Fibroblast of skin of abdomen (primary cell): ENCODE measurements at places on chromosomes 5 and 9.

DNA sequence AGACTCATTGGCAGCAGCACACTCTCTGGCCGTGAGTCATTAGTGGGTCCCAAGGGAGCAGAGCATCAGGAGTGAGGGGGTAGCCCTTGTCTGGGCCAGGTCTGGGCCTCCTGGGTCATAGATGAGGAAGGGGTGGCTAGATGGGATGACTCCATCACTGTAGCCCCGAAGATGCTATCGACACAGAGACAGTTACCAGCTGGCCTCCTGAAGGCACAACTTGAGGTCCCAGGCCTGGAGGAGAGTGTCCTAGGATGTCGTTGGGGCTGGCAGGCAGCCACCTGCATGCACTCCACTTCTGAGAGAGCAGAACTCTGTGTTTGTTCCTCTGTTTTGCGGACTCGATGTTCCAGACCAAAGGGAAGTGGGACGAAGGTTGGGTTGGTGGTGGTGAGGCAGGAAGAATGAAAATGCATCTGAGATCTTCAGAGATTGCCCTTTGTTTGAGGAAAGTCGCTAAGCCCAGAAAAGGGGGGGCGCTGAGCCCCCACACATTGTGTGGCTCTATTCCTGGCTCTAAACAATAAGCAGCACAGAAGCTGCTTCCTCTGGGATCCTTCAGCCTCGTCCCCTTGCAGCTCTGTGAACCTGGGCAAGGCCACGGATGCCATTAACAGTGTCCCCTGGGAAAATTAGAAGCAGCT, 4.7 kb downstream of the BTNL9 start:
- DNase-seq, result no peak

DNA sequence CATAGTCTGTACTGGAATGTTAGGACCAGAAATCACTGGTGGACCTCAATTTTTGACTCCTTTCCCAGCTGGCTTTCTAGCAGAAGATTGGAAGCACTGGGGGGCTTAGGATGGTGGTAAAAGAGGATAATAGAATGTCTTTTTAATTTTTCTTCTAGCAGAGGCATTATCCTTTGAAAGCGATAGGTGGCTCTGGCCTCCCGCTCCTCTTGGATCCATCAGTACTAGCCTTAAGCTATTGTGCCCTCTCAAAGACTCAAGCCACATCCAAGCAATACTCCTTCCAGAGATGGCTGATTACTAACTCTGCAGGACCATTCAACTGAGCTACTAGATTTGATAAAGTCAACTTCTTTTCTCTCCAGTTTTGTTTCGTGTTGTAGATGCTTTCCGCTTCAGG, 610.6 kb downstream of the CDH12 start:
- no peak for DNase-seq

- DNase-seq, result peak; percentile 43
Measured at GRCh38 chr9:132584601-132585560, 2.5 kb downstream of the BARHL1 start.

DNA sequence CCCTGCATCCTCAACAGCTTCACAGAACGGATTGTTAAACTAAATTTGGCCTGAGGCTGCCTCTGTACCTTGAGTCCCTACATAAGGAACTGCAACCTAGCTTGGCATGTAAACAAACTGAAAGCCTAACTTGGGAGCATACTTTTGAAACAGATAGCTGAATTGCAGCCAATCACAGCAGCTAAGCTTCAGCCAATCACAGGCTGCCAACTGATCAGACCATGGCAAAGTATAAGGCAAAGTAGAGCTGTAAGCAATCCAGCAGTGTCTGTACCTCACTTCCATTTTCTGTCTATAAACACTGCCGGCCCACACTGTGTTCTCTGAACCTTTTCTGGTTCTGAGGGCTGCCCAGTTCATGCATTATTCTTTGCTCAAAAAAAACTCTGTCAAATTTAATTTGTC, 8.9 kb upstream of the ZNF483 start:
- DNase-seq, result peak; percentile 5

- no peak for DNase-seq
Measured at GRCh38 chr5:87029951-87030350, 237.7 kb upstream of the RASA1 start.

- DNase-seq, result no peak
Measured at GRCh38 chr5:149665416-149666175, 64.5 kb upstream of the PPARGC1B start.

GRCh38 chr9:88237991-88238571, 99.8 kb upstream of the SPATA31C2 start:
- no peak for DNase-seq

DNA sequence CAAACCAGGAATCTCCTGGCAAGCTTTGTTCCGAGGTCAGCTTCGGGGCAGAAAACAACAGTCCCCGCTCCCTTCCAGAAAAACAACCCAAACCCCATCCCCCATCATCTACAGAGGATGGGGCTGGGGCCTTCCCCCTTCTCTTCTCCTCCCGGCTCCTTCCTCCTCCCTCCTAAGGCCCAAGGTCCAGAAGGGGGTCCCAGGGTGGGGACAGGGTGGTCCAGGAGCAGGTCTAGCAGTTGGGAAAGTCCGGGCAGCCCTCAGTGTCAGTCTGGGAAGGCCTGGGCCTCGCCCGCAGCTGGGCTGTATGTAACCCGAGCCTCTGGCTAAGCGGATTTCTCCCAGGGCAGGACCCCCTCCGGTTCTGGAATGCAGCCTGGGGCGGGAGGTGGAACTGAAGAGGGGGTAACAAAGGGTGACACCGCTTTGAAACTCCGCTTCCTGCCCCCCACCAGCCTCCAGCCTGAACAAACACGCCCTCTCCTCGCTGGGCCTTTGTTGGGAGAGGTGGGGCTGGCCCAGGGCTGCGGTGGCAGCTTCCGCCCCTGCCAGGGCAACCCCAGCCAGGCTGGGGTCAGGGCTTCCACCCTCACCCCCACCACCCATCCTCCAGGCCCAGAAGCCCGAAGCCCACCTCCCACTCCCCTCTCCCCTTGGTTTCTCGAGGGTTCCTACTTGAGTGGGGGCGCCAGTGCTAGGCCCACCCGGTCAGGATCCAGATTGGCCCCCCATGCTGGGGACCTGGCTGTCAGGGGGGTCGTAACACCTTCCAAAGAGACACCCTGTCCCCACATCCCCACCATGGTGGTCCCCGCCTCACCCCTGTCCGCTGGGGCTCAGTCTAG, 63.5 kb downstream of the C9orf50 start:
- peak; percentile 94 for DNase-seq

DNA sequence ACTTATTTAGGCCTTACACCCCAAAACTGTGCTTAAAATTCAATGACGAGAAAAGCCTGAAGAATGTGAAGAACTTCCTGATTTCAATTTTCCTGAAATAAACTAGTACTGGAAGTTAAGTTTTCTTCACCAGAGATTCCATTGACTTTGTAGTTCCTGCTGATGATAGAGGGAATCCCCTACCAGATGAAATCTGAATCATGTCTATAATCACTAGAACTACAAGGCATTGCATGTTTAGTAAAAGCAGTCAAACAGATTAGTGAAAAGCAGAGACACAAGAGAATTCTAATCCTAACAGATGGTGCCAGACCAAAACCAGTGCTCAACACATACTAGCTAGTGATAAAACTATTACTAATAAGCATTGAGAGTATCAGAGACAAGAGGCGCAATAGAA, 130.0 kb downstream of the PDE4D start:
- no peak for DNase-seq

GRCh38 chr5:147658293-147658932, 124.1 kb downstream of the JAKMIP2 start:
- DNase-seq, result no peak

DNA sequence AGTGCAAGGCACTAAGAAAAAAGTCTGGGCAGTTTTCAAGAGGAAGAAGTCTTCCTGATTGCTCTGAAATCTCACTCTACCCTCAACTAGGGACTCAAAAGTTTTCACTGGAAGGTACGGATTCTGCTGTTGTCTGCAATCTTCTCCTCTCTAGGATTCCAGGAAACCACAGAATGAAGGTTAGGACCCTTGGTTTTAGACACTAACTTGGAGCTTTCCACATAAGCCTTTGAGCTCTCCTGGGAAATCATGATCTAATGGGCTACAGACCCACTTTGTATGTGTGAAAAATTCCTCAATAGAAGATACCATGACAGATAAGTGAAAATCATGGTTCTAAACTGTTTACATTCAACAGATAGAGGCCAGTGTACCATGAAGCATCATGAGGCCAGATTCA, 265.1 kb downstream of the PSAT1 start:
- no peak for DNase-seq

DNA sequence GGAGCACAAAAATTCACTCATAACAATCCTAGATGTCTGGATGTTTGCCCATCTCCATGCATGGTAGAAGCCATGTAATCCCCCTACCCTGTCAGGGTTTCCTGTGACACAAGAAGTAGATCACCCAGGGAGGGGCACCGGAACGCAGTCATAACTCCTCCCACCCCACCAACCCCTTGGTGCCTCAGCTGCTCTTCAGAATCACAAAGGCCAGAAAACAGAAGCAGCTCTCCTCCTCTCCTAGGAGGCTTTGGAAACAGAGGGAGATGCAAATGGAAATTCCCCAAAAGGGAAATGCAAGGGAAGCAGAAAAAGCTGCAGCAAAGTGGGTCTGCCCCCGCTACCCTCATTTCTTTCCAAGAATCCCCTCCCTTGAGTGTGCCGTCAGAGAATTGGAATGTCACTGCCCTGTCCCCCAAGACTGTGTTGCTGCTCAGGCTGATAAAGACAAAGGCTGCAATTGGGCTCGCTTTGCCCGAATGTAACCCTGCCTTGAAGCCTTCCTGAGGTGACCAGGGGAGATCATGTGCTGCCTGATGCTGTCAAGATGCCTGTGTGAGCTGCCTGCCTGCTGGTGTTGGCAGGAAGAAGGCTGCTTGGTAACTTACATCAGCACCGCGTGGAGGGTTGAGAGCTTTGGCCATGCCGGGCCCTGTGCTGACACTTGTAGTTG, 65.5 kb upstream of the ABCA1 start:
- DNase-seq, result peak; percentile 75

- DNase-seq, result no peak
Measured at GRCh38 chr9:116163293-116164055, 9.9 kb downstream of the PAPPA start.

DNA sequence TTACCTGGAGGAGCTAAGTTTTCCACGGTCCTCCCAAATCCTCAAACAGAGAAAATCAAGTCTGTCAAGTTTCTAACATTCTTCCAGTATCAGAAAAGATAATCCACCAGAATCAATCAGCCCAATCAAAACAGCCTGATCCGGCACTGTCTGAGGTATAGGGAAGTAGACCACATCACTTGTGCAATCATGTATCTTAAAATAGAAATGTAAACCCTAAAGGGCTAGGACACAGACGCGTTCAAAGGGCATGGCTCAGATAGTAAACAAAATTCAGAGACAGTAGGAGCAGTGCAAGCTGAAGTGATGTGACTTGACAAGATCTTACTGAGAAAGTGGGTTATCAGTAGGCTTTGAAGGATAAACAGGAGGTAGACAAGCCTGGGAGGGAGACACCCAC, 252.4 kb upstream of the DAPK1 start:
- no peak for DNase-seq

DNA sequence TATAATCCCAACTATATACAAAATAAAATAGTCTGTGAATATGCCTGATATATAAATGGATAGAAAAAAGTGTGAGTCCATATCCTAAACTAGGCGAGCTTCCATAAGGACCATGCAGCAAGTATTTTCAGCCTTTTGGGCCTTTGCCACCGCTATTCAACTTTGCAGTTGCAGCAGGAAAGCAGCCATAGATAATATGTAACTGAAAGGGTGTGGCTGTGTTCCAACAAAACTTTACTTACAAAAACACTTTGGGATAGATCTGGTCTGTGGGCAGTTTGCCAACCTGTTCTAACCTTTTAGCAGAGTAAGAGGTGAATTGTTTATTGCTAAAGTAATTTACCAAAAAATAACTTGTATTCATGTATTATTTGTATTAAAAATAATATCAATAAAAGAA, 127.8 kb upstream of the GPR151 start:
- DNase-seq, result no peak

DNA sequence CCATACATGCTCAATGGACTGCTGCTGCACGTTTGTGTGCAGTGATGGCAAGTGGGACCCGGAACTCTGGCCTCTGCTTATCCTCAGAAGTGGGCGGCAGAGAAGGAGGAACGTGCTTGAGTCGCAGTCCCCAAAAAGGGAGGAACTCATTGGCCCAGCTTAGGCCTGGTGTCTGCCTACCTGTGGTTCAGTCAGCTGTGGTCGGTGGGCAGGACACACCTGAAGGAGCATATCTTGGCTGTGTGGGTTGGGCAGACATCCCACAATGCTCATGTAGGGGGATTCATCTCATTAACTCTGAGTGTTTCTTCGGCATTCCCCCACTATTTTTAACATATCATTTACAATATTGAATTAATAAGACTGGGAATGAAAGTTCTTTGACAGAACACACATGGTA, 122.9 kb upstream of the IL12B start:
- DNase-seq, result no peak

DNA sequence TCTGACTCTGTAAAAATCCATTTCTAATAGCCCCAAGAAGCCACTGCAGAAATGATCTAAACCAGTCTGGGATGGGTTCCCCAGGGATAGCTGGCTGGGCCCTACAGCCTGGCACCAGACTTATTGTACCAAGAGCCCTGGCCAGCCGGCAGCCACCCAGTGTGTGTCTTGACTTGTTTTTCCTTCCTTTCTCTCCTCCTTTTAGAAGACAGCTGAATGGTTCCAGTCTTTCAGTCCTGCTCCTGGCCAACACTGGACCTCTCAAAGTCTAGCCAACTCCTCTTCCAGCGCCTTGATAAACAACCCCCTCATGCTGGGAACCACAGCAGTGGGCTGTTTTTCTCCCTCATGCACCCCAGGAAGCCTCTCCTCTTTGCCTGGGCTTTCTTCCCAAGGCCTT, 34.1 kb downstream of the ATOX1 start:
- no peak for DNase-seq

- DNase-seq, result no peak
Measured at GRCh38 chr5:42157215-42157614, 232.1 kb downstream of the FBXO4 start.

DNA sequence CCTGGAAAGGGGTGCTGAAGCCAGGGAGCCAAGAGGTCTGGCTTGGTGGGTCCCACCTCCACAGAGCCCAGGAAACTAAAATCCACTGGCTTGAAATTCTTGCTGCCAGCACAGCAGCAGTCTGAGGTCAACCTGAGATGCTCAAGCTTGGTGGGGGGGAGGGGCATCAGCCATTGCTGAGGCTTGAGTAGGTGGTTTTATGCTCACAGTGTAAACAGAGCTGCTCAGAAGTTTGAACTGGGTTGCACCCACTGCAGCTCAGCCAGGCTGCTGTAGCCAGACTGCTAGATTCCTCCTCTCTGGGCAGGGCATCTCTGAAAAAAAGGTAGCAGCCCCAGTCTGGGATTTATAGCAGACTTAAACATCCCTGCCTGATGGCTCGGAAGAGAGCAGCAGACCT, 55.5 kb upstream of the FBXL17 start:
- no peak for DNase-seq
